ENCODE measurements at places on chromosomes 2 and 18. TPM values are rescaled to one million over a fixed set of nuclear protein-coding genes. Genes with fewer than 3 reads are reported as not detected.

DNA sequence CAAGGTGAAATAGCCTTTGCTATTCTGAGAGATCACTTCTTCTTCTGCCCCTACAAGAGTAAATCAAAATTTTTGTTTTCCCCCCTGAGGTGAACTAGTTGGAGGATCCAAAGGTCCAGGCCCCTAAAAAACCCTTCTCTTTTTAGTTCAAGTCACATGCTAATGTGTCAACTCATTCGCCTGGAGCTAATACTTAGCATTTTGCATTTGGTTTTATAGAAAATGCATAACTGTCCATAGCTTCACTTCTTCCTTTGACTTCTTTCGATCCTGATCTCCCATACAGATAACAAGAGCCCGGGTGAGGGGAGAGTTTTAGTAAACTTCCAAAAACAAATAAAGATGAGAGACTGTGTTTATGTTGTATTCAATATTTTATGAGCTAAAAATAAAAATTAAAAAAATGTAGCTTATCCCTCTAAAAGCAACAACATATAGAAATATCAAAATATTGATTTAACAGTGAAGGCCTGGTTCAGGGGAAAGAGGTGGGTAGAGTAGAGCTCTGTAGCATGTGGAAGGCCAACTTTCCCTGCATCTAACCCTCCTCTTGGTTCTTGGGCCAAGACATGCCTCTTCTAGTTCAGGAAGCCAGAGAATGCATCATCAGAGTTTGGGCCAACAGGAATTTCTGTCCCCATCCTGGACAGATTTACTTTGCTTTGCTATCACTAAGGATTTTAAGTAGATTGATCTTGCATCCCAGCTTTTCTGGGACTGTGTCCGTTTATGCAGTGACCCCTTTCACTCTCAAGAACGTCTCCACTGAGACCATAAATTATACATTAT lies 333.8 kb downstream of the ALK start:
- DNase-seq: no peak

The ZC3H15 gene
- 45.3 TPM for total RNA-seq

- no peak for DNase-seq
Observed at GRCh38 chr2:121709776-121710469, 26.8 kb downstream of the NIFK start.

- no peak for DNase-seq
Observed at GRCh38 chr2:64238799-64239198, 94.6 kb upstream of the PELI1 start.

- no peak for DNase-seq
Observed at GRCh38 chr18:24397131-24397693, 412 bp downstream of the OSBPL1A start.

DNA sequence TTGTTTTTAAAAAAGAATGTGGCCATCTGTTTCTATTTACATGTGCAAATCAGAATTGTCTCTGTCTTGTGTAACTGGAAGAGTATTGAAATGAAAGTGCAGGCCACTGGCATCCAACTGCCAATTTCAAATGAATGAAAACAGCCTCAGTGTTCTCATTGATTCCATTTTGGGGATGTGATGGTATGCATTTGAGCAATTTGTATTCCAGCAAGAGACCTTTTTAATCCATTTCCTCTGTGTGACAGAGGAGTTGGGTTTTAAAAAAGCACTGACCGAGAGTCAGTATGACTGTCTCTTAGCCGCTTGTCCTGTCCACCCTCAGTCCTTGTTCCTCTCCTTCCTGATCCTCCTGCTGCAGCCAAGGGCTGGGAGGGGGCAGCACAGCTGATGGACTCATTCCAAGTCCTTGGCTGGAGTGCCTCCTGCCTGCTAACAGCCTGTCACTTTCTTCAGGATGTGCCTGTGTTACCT lies 50.0 kb downstream of the ASAP2 start:
- no peak for DNase-seq

The ZNF521 gene
- total RNA-seq: 18.0 TPM

DNA sequence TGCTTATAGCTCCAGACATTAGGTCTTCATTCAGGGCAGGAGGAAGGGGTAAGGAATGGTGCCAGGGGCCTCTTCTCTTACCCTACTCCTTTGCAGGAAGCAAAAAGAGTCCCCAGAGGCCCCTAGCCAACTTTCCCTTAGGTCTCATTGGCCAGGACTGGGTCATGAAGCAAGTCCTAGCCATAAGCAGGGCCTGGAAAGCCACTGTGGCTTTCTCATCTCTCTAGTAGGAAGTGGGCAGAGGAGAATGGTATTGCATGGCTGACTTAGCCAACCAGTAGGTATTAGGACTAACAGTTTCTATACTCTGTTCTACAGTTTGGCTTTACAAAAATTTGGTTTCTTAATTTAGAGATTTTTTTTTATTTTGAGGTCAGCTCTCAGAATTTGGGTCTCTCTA lies 4.8 kb downstream of the FAM228A start:
- DNase-seq: no peak

The CFC1 gene
- total RNA-seq: not detected

- no peak for DNase-seq
Observed at GRCh38 chr2:46719487-46719886, 196.1 kb downstream of the MCFD2 start.

- peak; percentile 30 for DNase-seq
Observed at GRCh38 chr2:7813541-7814292, 868.1 kb upstream of the ID2 start.

The PDE1A gene
- 70.5 TPM for total RNA-seq

DNA sequence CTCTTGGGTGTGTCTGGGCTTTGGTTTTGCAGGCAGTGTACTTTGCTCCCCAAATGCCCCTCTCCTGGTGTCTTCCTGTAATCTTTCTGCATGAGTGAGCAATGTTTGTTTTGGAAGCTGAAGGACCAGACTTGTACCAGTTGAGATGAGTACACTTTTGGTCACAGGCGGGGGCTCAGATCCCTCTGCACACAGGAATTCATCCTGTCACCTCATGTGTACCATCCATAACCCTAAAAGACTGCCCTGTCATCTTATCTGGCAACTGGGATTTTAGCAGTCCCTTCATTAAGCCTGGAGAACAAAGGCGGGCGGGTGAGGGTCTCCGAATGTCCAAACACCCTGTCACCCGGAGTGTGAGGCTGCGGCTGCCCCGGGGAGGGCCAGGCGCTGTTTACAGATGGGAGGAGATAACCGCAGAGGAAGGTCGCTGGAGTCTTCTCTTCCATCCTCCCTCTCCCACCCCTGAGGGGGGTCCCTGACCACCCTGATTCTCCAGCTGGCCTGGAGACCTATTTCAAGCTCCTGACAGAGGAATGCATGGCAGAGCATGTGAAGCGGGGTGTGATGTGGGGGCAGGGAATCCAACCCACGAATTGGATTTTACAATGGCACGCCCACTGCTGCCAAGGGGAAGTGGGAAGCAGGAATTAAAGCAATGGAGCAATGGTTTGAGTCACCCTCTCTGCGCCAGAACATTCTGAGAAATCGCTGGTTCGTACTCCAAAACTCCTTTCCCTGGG lies 158.2 kb upstream of the MYCN start:
- no peak for DNase-seq

DNA sequence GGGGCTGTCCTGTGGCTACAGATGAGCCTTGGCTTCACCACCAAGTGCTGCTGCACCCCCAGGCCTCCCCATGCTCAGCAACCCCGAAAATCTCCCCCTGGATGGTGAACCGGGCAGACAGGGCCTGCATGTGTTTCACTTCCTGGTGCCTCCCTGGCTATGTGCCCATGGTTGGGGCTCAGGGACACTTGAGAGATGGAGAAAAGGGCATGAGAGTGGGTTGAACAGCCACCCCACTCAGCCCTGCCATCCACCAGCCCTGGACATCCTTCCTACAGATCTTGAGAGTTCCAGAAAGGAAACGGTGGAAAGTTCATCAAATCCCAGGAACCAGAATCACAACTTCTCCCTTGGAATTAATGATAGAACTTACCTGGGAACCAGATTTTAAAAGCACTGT lies 74.7 kb upstream of the TEX51 start:
- DNase-seq: no peak

- DNase-seq: peak; percentile 46
Observed at GRCh38 chr2:200307724-200308545, 1.4 kb downstream of the SPATS2L start.

GRCh38 chr2:137963535-137964065 lies 673 bp upstream of the HNMT start:
- DNase-seq: no peak
